ENCODE measurements at places on chromosomes 13 and 19.

GRCh38 chr19:18249834-18250233 is 23.6 kb upstream of the PDE4C start:
- DNase-seq, result no peak

GRCh38 chr13:28181413-28181812 is 43.1 kb downstream of the PAN3 start:
- no peak for DNase-seq

DNA sequence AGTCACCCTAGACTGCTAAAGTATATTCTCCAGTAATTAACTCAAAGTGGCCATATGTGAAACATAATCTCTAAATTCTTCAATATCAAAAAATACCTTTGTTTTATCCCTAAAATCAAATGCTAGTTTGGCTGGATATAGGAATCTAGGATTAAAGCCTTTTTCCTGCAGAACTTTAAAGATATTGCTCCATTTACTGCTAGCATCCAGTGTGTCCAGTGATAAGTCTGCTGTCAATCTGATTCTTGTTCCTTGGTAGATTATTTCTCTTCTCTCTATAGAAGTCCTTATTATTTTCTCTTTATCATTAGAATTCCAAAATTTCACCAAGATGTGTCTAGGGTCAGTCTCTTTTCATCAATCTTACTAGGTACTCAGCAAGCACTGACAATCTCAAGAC is 384.6 kb downstream of the FGF14 start:
- DNase-seq, result no peak

- DNase-seq, result no peak
Observed at GRCh38 chr13:43307921-43308433, 284.6 kb downstream of the DNAJC15 start.

- no peak for DNase-seq
Observed at GRCh38 chr19:39195755-39196154, 1.0 kb upstream of the NCCRP1 start.

GRCh38 chr13:40446365-40446764 is 220.1 kb downstream of the FOXO1 start:
- no peak for DNase-seq

- no peak for DNase-seq
Observed at GRCh38 chr19:45822716-45823115, 7.6 kb upstream of the RSPH6A start.

DNA sequence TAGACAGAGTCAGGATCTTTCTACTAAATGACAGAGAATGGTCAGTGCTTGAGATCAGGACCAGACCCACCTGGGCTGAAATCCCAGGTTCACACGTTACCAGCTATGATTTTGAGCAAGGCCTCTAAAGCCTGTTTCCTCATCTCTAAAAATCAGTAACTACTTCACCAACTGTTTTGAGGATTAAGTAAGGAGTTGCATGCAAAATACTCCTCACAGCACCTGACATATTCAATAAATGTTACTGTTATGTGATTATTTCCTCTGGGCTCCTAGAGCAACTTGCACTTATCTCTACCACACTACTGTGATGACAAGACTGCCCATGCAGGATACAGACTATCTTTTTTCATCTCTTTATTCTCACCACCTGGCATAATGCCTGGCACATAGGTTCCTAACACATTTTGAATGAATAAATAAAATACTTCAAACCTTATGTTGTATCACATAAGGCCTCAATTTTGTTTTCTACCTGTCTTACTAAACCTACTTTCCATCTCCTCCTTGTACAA is 1.8 kb downstream of the KATNAL1 start:
- DNase-seq, result no peak

DNA sequence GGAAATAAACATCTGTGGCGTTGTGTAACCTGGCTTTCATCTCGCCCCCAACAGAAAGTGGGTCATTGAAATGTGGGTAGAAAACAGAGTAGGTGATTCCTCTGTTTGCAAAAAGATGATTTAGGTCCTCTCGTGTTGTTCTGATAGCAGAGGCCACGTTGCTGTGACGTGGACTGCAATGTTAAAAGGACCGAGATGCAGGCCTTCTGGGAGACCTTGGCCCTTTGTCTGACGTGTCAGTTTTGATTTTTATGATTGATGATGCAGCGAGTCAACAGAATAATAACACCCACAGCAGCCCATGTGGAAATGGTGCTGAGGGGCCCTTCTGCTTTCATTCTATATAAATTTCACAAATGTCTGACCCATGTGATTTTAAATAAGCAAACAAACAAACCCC is 68.9 kb downstream of the FGF9 start:
- DNase-seq, result no peak

DNA sequence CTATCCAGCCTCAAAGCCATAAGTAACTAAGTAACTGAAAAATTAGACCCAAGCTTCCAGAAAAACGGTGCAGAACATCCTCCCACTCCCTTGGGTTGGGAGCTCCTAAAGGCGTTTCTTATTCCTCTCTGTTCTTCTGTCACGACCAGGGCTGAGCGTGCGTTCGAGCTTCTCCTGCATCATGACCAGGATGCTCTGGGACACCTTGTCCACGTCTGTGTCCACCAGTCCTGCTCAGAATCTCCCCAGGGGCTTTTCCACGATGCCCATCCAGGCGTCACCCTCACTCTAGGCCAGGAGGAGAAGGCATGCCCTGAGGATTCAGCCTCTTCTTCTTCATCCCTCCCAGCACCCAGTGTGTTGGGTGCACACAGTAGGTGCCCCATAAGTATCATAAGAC is 37.8 kb upstream of the GAS6 start:
- no peak for DNase-seq

- peak; percentile 58 for DNase-seq
Observed at GRCh38 chr19:55580628-55581144, at the start of gene ZNF579. Gene ZNF579, minus strand, starts transcription at chr19:55580848. Its CDS starts 1,209 bp downstream, at chr19:55579639.

DNA sequence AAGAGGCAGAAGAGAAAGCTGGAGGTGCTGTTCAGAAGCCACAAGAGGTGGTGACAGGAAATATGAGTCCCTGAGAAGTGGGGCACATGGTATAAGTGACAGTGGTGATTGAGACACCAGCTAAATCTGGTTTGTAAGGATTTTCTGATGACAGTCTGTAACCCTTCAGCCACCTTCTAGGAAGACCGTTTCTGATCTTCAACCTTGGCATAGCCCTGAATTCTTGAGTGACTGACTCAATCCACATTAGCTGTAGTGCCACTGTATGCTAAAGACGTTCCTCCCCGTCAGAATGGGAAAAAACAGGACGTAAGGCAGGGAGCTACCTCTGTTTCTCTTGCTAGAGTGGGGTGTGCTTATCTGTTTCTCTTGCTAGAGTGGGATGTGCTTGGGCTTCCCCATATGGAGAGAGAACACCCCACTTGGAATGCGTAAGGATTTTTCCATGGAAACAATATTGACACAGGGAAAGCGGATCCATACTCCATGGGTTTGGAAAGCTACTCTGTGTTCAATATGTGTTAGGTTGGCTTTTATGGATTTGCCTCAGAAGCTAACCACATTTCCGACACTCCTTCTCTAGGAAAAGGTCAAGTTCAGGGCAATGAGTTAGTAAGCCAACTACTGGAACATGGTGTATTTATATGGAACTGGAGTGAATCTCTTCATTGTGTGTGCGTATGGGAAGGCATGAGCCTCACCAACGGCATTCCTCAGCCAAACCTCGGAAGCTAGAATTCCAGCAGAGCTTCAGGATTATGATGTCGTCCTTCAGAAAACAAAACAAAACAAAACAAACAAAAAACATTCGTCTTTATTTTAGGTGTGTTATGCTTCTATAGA is 948.8 kb upstream of the SLC10A2 start:
- no peak for DNase-seq

- DNase-seq, result no peak
Observed at GRCh38 chr13:26923824-26924605, 163.4 kb upstream of the GPR12 start.

DNA sequence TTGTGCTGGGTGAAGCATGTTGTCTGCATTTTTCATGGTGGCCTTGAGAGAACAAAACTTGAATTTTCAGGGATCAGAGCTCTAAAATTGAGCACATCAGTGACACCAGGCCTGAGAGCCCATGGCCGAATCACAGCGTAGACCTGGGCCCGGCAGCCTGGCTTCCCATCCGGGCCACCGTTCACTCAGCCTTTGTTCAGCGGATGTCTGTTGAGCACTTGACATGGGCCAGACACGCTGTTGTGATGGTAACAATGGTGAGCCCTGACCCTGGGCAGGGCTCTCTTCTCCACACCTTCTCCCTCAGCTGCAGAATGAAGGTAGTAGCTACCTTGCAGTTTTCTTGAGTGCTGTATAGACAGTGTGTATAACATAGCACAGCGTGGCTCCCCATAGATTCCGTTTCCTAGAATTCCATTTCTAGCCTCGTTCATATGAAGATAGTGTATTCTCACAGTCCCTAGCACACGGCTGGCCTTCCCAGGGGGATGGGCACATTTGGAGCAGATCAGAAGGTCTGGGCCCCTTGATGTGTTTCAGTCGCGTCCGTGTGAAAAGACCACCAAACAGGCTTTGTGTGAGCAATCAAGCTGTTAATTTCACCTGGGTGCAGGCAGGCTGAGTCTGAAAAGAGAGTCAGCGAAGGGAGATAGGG is 75.3 kb downstream of the RAB20 start:
- no peak for DNase-seq

GRCh38 chr19:5497297-5497696 is 42.1 kb downstream of the ZNRF4 start:
- DNase-seq, result no peak

GRCh38 chr13:30021611-30022010 is 171.2 kb upstream of the UBL3 start:
- DNase-seq, result no peak

GRCh38 chr19:14472202-14472938 is 2.8 kb downstream of the PTGER1 start:
- DNase-seq, result peak; percentile 76

DNA sequence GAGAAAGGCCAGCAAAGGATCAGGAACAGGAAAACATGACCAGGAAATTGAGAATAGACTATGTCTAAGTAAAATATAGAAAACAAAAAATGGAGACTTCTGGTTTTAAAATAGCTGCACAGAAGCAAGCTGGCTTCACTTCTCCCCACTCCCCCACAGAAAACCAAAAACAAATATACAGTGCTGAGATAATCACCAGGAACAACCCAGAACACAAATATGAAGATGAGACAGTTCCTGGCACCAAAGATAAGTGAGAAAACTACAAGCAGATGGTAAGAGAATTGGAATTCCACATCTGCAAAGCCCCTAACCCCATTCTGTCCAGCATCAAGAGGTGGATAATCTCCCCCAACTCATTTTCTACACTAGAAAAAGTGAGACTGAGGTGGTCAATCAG is 397.7 kb downstream of the SUCLA2 start:
- DNase-seq, result no peak

- DNase-seq, result peak; percentile 43
Observed at GRCh38 chr19:51441410-51442390, 16.6 kb downstream of the SIGLEC8 start.

DNA sequence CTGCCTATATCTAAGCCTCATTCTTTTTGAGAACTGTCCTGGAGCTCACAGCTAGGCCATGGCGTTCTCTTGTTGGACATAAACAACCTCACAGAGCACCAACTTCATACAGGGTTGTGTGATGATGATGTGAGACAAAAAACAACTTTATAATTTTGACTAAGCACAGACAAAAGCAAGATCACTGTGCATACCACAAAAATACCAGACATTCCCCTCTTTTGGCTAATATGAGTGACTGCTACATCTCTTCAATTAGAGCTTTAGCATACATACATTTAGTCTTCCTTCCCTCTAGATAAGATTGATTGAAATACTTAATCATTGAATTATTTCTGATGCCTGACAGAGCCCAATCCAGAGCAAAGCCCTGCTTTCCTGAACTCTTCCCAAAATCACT is 8.3 kb downstream of the MAB21L1 start:
- DNase-seq, result no peak

GRCh38 chr13:23735329-23735728 is 153.9 kb downstream of the MIPEP start:
- DNase-seq, result no peak

DNA sequence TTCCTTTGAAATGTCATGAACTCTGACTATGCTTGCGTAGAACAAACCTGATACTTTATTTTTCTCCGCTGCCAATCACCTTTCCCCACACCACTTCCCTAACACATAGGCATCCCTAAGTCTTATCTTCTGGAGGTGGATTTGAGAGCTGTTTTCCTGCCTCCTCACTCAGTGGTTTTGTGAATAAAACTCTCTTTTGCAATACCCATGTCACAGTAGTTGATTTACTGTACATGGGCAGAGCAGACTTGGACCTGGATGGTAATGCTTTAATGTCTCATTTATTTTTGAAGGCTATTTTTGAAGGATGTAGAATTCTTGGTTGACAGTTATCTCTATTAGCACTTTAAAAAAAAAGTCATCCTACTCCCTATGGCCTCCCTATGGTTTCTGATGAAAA is 881.8 kb downstream of the SLITRK5 start:
- DNase-seq, result no peak

- no peak for DNase-seq
Observed at GRCh38 chr13:55990631-55991030, 1150.1 kb upstream of the PRR20A start.

- no peak for DNase-seq
Observed at GRCh38 chr19:34109596-34109995, 62.7 kb upstream of the LSM14A start.

GRCh38 chr19:38730470-38730730 is 13.9 kb downstream of the CAPN12 start:
- no peak for DNase-seq

- no peak for DNase-seq
Observed at GRCh38 chr13:33349288-33349985, 63.9 kb upstream of the STARD13 start.

DNA sequence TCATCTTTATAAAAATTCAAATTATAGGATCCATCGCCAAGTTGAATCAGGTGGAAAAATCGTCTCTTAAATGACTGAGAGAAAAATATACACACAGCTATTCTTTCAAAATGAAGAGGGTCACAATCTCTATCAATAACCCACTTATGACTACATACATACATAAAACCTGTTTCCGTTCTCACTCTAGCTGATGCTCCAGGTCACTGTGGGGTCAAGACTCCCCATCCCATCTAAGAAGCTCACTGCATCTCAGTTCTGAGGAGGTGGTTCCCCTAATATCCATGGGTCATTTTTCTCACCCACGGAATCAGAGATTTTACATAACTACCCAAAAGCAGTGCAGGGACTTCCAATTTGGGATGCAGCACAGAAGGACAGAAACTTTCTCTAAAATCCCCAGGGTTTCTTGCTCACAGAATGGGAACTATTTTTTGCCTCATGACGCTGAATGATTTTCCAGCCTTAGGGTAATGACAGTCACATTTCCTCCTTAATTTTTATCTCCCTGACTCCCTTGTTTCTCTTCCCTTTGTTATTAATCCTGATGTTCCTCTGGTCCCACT is 56.8 kb downstream of the DOCK9 start:
- DNase-seq, result no peak
